Activated CD4-positive, CD25-positive, alpha-beta regulatory T cell treated with anti-CD3 and anti-CD28 coated beads, Interleukin-2, amount 50 U/mL, for 72 hours (primary cell): ENCODE measurements at places on chromosomes 4 and X.

DNA sequence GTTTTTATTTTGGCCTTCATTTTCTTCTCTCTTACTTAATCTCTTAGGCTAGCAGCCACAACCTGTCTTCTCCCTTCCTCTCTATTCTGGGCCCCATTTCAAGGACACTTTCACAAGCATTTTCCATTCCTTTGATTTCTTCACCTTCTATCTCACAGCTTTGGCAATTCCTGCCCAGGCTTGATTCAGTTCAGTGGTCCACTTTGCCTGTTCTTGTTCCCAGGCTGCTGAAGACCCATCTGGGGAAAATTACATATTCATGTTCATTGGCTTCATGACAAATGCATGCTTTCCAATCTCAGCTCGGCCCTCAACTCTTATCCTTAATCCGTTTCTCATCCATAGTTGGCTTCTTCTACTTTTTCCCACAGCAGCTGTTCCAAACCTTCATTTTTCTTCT lies 38.7 kb upstream of the LPAR4 start:
- DNase-seq: no peak

DNA sequence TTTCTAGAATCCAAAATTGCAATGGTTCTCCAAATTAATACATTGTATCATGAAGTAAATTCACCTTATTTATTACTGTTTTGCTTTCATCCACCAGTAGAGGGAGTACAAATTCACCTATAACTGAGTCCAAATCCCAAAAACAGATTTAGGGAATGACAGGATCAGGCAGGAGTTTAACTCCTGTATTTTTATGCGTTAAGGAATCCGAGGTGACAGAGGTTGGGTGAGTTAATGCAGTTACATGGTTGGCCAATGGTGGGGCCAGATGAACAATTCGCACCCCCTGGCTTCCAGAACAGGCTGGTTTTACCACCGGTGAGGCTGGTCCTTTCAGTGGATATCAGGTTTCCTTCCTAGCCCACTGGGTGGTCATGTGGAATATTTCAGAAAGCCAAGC lies 82.4 kb downstream of the MTNR1A start:
- no peak for DNase-seq

GRCh38 chrX:9781941-9782340 lies 4.3 kb upstream of the SHROOM2 start:
- no peak for DNase-seq

DNA sequence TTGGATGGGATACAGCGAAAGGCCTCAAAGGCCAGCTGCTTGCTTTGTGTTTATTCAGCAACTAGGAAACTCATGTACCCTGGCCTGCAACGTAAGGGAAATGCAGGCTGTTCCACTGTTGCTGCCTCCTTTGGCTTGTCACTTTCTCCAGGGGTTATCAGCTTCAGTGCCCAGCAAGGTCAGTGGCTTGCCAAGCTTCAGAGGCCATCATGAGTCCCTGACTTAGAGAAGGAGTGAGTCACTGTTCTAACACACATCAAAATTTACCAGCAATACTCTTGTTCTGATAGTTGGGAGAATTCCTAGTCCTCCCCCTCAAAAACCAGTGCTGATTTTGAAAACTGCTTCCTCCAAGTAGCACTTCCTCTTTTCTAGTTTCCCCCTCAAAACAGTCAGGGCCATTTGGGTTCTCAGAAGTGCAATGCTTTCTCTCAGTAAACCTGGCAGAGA lies 250.8 kb downstream of the ARHGAP24 start:
- DNase-seq: no peak

GRCh38 chr4:85734424-85734831 lies 259.5 kb downstream of the ARHGAP24 start:
- DNase-seq: no peak

GRCh38 chr4:147842573-147842972 lies 110.7 kb downstream of the ARHGAP10 start:
- DNase-seq: no peak

DNA sequence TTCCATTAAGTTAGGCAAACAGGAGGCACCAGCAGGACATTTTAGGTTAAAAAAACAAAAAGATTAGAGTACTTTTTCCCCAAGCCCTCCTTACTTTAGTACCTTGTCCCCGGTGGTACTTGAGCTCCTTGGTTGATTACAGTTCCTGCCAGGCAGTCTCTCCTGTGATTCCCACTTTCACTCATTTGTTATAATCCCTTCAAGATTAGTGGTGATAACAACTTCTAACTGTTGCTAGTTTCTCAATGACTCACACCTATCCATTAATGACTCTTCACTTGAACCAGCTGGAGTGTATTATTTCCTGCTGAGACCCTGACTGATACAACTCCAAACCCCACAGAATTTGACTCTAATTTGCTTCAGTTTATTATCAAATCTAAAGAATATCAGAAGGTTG lies 765.0 kb upstream of the DIAPH2 start:
- no peak for DNase-seq

DNA sequence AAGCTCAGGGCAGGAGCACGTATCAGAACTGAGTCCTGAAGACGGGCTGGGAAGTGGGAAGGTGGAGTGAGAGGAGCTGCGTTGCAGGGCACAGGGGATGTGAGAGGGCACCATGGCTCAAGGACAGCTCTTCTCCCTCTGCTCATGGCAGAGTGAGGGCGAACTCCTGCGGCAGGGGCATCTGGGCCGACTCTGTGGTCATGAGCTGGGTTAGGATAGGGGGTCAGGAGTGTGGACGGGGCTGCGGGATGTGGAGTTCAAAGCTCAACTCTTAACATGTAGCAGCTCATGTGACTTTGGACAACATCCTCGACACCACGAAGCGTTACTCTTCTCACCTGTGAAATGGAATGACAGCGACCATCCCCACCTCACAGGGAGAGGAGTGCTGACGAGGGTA lies 19.4 kb upstream of the SORCS2 start:
- DNase-seq: peak; percentile 6

- no peak for DNase-seq
Measured at GRCh38 chr4:108527723-108528122, 92.7 kb upstream of the RPL34 start.

DNA sequence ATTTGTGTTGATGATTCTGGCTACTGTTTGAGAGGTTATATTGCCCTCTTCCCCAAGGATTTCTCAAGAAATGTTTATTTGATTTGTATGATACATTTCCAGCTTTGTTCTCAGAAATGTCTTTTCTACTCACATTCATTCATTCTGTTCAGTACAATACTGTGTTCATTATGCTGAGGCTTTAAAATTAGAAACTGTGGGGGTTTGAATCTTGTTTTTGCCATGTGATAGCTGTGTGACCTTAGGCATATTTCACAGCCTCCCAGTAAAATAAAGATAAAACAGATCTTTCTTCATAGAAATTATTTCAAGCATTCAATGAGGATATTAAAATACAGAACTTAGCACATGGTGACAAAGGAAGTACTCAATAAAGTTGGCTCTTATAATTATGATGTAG lies 123.9 kb downstream of the DMD start:
- DNase-seq: no peak

- DNase-seq: no peak
Measured at GRCh38 chr4:82745173-82745842, 53.3 kb downstream of the SCD5 start.

DNA sequence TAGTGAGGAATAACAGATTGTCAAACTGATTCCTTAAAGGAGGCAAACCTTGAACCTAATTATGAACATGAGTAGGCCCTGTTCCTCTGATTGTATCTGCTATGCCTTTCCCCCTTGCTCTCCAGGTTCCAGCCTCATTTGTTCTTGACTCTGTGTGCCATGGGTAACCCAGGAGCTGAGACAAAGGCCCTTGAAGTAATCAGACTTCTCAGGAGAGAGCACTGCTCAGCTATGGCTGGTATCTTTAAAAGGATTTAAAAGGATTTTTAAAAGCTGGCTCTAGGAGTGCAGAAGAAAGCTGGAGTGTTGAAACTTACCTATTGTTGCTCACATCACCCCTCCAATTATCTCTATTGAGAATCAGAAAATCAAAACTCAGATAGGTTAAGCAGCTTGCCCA lies 1565.5 kb upstream of the AGA start:
- no peak for DNase-seq
